ENCODE measurements at places on chromosomes 12 and 14.
A peak's percentile ranks its signal among the peaks of the same experiment; 100 is the strongest.

GRCh38 chr14:99586054-99586760 is 17.8 kb downstream of the CCDC85C start:
- DNase-seq, result no peak

DNA sequence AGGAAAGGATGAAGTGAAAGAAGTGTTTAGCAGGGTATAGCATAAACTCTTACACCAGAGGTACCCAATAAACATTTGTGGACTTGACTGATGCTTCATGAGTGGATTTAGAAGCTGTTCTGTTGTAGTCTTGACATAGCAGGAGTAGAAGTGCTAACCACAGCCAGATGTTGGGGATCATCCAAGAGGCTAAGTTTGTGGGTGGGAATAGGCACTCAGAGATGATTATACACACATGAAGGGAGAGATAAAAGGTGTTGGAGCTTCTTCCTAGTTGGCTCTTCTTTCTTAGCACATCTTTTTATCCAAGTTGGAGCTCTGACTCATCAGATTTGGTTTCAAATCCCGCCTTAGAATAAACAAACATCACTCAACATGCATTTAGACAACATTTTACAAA is 166.7 kb upstream of the E2F7 start:
- DNase-seq, result no peak

- no peak for DNase-seq
Observed at GRCh38 chr12:120693848-120694247, 6.9 kb downstream of the MLEC start.

- DNase-seq, result no peak
Observed at GRCh38 chr12:9083793-9084192, 31.9 kb downstream of the A2M start.

DNA sequence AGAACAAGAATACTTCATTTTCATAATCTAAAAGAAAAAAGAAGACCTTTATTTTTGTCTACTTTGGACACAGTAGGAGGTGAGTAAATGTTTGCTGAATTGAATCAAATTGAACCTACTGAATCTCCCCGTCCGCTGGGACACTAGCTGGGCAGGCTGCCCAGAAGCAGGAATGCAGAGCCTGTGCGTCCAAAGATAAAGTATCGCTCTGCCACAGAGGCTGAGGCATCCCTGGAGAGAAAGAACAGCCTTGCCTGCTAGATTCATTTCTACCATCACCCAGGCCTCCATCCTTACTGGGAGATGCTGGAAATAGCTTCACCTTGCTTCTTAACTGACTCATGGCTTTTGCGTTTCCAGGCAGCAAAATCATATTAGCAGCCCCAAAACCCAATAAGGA is 64.1 kb upstream of the TSPAN11 start:
- DNase-seq, result no peak

DNA sequence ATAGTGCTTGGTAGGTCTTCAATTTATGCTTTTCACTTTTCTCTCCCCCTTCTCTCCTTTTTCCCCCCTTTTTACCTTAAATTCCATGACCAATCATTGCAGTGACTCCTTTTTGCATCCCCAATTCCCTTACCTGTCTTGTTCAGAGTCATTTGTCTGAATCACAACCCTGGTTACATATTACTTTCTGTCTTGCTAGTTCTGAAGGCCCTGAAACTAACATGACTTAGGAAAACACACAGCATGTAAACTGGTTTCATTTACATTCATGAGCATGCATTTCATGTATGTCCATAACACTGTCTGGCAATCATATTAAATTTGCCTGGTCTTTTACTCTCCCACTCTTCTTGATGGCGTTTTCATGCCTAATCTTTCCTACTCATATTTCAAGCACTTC is 20.3 kb upstream of the FOXG1 start:
- DNase-seq, result no peak

DNA sequence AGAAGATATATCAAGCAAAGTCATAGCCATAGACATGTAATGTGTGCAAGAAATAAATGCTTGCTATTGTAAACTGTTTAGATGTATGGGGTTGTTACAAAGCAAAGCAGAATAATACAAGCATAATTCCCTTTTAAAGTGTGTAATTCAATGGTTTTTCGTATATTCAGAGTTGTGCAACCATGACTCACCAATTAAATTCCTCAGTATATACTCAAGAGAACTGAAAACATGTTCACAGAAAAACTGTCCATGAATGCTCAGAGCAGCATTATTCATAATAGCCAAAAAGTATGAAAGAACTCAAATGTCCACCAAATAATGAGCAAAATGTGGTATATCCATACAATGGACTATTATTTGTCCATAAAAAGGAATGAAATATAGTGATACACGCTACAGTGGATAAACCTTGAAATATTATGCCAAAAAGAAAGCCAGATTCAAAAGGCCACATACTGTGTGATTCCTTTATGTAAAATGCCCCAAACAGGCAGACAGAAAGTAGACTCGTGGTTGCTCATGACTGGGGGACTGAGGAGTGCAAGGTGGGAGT is 9.3 kb downstream of the GXYLT1 start:
- no peak for DNase-seq

DNA sequence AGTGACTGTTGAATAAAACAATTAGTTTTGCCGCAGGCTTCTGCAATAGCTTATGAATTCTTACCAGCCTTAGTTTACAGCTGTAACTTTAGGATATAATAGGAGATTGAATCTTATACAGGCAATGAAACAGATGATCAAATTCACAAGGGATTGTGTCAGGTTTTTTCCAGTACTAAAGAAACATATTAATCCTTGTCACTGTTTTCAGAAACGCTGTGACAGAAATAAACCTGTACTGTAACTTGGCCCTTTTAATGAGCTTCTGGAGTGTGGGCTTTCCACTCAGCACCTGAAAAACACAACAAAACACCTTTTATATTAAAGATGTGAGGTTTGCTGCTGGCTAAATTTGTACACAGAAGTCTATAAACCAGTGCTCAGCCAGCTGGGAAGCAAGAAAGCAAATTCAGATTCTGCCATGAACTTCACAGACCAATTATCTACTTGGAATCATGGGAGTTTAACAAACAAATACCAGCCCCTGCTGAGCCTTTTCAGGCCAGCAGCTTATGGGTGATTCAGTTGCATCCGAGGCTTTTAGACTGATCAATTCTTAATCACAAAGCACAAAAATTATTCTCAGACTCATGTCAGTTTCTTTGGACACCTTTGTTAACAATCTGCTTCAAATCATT is 109.5 kb downstream of the FOXG1 start:
- DNase-seq, result no peak

DNA sequence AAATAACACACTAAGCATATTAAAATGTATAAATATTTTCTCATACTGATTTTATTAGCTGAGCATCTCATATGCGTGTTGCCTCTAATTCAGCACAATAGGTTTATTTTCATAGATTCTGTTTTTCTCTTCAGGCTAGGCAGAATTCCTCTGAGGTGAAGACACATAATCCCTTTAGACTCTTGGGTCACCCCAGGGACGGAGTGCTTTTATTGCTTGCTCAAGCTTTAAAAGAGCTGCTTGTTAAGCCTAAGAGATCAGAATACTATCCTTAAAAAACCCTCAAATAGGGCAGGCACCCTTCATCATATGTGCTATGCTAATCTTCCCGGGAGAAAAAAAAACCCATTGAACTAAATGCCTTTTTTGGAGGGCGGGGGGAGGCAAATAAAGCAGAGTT is 390.1 kb downstream of the KCNH5 start:
- no peak for DNase-seq

- DNase-seq, result no peak
Observed at GRCh38 chr12:53300187-53300586, 692 bp downstream of the MYG1 start.

- peak; percentile 28 for DNase-seq
Observed at GRCh38 chr14:80959496-80959895, 4.1 kb downstream of the TSHR start.

GRCh38 chr12:19440019-19440858 is 947 bp downstream of the AEBP2 start:
- DNase-seq, result peak; percentile 40

- DNase-seq, result no peak
Observed at GRCh38 chr12:79262938-79263337, 398.4 kb downstream of the SYT1 start.

- DNase-seq, result no peak
Observed at GRCh38 chr12:94023879-94024278, 124.5 kb upstream of the PLXNC1 start.

- no peak for DNase-seq
Observed at GRCh38 chr12:114168061-114168460, 201.9 kb upstream of the RBM19 start.

DNA sequence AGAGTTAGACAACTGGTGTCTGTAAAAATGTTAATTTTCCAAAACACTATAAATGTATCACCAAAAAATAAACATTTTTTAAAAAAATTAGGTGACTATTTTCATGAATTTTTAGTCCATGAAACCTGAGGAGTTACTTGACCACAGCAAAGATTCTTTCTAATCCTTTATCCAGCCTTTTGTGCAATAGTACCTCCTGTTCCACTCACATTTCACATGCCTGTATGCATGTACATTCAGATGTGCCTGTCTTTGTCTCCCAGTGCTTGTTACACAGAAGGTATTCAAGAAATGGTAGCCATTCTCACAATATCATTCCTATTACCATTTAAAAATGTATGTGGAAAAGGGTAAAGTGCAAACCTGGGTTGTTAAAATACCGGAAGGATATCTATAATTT is 857.0 kb downstream of the DIO2 start:
- no peak for DNase-seq

GRCh38 chr12:69932676-69933552 is 107.9 kb downstream of the MYRFL start:
- DNase-seq, result no peak

GRCh38 chr14:48274826-48275225 is 599.4 kb upstream of the MDGA2 start:
- no peak for DNase-seq

DNA sequence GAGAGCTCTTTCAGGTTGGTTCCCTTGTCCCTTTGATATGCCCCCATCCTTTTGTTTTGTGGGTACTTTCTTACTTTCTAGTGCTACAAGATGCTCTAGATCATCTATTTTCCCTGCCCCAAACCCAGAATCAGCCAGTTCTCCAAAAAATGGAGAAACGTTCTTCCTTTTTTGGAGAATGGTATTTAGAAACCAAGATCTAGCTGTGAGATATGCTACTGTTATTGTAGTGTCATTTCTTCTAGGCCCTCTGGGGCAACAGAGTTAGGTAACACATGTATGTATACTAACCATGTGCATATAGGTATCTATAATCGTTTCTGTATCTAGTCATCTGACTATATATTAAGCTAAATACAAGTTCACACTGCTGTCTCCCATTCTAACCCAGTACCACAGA is 6.9 kb upstream of the IGFBP6 start:
- DNase-seq, result no peak

DNA sequence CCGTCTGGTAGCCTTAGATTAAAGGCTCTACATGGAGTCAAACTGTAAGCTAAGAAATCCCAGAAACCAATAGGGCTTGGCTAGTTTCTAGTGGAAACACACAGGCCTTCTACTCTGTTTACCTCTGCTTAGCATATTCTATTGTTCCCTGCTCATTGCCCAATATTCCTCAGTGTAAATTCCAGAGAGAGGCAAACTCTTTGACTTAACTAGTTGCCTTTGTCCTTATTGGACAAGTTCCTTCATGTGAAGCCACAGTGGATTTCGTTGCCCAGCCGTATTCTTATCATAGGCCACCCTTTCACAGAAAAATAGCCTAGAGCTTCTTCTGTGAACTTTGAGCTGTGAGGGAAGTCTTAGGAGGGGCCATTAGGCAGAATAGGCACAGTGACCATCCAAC is 186.1 kb downstream of the PLCZ1 start:
- no peak for DNase-seq

DNA sequence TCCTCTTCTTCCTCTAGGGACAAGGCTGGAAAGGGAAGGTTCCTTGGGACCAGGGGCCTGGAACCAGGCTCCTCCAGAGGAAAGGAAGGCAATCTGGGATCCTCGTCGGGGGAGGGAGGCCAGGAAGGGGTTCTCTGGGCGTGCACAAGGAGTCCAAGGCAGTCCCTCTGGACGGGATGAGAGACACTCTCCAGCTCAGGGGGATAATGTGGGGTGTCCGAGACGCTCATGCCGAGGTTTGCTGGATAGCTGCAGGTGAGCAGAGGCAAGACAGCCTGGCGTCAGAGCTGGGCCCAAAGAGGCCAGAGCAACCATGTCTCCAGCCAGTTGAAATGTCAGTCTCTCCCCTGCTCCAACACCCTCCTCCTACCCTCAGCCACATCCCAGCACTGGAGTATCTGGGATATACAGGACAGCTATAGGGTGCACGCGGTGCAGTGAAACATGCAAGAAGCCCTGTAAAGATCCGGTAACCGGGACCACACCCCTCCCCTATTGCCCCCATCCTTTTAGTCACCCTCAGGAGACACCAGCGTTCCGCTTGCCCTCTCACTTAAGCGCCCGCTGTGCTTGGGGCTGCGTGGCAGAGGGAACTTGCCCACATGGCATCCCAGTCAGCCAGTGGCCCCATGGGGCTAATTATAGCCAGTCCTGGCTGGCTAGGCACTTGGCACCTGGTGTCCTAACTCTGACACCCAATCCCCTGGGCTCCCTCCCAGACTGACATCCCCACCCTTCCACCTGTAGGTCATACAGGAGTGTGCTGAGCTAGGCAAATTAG is at the start of gene KLHL33:
TSS of gene KLHL33 (minus strand) at position 585 of the 781 bp plus-strand sequence. CDS start at position 230, 355 bp downstream.
- DNase-seq, result no peak

DNA sequence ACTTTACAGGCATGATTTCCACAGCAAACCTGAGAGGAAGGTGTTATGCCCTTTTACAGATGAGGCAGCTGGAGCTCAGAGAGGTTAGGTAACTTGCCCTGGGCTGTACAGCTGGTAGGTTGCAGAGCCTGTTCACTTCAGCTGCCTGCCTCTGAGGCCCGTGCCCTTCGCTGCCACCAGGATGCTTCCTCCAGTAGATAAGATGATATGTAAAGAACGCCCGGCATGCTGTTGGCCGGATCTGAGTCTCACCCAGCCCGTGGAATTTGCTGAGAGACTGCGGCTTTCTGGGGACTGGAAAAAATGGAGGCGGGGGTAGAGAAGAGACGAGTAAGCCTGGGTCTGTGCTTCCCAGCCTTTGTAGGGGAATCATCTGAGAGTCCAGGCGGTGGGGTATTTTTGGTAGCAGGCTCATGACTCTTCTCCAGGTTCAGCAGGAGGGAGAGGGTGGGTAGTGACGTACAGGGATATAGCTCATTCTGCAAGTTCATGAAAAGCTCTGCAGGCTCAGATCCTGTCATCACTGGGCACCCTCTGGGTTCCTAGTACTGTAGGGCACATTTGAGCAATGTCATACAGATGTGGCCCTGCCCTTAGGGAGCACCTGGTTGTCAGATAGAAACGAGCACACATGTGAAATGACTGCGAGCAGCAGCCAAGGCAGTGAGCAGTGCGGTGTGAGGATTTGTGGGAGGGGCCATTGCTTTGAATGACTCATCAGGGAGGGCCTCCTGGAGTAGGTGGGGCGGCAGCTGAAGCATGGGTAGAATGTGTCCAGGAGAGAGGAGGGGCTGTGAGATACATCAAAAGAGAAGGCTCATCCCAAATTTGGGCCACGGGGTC is 159.4 kb downstream of the TSPAN9 start:
- DNase-seq, result no peak

GRCh38 chr12:104720339-104721038 is 237.6 kb downstream of the SLC41A2 start:
- peak; percentile 37 for DNase-seq

DNA sequence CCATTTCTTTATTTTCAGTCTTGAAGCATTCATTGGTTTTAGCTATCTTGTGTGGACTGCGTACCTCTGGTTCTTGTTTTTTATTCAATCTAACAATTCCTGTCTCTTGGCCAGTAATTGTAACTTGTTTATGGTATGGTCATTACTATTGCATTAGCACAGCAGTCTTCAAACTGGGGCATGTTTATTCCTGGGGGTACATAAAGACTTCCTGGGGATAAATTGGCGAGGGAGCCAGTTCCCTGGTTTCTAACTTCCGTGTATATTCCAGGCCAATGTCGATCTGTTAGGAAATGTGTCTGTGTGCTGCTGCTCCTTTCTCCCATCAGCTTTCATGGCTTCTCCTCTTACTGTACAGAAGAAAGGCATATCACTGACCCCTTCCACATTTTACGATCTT is 13.7 kb upstream of the EVL start:
- DNase-seq, result no peak
